GM12865 (cell line): ENCODE measurements at places on chromosomes 5 and 9.

DNA sequence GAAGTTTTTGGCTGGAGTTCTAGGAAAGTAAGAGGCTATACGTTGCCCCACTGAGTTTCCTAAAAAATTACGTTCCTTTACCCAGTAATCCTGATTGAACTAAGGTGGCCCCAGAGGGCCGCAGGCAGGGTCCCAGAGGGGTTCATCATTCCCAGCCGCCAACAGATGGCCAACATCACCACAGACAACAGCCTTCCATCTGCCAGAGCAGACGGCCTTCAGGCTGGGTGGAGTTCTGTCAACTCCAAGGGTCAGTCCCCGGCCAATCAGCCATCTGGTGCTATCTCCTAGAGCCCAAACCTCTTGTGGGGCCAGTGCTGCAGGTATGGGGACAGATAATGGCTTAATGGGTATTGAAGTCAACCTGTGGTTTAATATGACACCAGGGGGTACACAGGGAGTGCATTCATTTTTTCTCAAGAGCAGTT lies 30.4 kb downstream of the TBC1D2 start:
- DNase-seq, result no peak

GRCh38 chr5:89187268-89187667 lies 304.3 kb upstream of the MEF2C start:
- DNase-seq, result no peak

DNA sequence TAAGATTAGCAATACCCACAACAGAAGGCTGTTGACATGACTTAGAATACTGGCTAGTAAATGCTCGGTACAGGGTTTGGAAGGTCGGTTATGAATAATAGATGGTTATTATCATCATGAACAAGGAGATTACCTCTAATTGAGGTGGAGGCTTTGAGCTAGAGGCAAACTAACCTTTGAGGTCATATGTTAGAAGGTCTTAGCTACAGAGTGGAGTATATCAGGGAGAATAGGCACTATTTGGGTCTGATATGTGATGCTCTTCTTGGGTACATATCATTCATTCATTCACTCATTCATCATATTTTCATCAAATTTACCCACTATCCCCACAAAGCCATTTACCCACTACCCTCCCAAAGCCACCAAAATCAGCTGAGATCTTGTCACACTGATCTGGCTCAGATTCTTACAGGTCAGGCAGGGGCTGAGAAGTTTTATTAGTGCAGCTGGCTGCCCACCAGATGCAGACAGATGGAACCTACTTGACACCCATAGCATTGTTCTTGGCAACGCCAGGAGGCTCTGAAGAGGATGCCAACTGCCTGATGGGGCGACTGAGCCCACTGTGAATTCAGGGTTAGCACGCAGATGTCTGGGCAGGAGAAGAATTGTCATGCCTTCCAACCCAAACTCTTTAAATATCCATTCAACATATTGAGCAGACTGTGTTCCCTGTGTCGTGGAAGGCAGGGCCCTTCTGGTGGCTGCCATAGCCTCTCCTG lies 90.2 kb upstream of the SH3PXD2B start:
- DNase-seq, result no peak

GRCh38 chr5:13739479-13739878 lies 205.0 kb downstream of the DNAH5 start:
- no peak for DNase-seq

DNA sequence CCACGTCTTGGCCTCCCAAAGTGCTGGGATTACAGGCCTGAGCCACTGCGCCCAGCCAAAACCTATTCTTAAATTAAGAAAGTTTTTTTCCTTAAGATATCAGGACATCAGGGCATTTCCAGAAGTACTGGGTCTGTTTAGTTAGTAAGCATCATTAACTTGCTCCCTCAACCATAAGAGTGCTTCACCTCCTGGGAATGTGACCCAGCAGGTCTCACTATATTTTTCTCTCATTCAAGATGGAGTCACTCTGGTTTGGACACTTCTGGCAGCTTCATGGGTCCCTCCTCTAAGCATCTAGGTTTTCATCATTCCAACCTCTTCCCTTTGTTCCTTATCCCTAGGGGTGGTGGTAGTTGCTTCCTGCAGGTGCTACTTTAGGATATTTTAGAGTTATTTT lies 10.3 kb upstream of the BRD3OS start:
- DNase-seq, result no peak

DNA sequence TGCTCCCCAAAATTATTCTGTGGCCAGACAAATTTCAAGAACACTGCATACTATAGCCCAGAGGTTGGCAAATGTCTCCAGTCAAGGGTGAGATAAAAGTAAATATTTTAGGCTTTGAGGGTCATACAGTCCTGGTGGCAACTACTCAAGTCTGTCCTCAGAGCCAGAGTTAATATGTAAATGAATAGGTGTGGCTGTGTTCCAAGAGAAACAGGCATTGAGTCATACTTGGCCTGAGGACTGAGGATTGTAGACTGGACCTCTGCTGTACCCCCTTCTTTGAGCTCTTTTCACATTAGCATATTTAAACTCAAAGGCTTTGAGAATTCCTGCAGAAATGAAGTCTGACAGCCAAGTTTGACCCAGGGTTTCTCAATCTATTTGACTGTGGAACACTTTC lies 129.2 kb upstream of the PTCH1 start:
- no peak for DNase-seq

DNA sequence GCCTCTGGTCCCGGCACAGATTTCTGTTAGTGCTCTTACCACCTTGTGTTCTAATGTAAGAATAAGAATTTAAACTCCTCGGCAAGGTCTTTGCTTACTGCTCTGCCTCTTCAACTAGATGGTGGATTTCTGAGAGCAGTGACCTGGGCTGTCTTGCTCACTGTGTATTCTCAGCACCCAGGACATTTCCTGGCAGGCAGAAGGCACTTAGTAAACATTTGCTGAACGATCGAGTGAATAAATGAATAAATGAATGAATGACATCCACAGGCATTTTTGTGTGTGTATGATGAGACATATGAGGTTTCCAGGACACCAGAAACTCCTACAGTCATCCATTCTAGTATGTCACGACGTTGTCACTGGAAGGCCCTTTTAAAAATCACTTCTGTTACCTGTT lies 143.2 kb downstream of the BOD1 start:
- DNase-seq, result no peak
